NCI-H1105 (cell line): ENCODE measurements at places on chromosomes 1 and 21.

GRCh38 chr1:56286956-56287355, 292.4 kb downstream of the PLPP3 start:
- DNase-seq: no peak

DNA sequence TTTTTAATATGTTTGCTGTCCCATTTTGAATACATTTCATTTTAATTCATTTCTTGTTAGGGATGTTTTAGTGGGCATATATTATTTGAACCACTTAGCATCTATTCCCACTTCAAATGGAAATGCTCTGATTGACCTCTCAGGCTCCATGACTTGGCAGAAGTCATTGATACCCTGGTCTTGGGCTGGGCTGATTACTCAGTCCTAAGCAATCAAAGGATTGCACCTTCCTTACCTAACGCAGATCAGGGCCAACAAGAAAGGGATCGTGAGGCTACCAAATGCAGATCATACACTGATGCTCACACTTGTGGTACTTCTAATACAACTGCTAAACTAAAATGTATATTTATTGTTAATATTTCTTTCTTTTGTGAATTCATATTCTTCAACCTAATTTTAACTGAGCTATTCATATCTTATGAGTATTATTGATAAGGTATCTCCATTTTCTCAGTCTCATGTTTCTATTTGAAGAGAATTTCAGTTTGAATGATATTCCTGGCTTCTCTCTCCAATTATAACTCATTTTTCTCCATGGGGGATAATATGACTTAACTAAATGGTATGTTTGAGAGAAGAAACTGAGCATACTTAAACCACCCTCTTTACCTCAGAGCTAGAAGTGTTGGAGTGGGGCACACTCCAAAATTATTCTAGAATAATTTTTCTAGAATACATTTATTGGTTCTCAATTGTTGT, 615.5 kb upstream of the ADAMTS5 start:
- no peak for DNase-seq

DNA sequence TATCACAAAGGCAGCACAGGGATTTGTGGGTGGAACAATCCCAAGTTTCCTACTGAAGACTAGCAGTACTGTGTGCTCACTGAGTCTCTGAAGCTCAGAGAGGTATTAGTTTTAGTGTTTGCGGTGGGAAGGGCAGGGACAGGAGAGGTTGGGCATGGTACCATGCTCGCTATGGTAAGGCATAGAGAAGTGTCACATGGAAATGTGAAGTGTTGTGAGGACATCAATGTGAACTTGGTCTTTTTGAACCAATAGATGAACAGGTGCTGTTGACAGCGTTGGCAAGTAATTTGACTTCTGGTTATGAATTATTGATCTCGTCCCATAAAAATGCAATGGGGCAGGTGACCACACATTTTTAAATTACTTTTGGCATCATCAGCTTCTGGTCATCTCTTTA, 55.8 kb upstream of the ADAMTS1 start:
- no peak for DNase-seq

DNA sequence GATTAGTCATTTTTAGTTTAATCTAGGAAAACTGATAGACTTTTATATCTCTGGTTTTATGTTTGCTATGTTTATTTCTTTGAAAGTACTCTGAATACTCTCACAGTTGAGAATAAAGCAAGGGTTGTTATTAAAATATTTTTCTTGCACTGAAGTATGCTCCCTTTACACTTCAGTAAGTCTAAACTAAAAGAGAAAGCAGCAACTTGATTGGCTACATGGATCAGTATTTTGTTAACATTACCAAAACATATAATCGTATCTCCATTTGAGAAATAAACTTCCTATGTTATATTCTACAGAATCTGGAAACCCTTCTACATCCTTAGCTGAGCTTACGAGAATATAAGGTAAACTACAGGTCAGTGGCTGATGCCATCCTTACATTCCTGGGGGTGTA, 149.5 kb upstream of the HP1BP3 start:
- no peak for DNase-seq

GRCh38 chr1:211627259-211627658, 48.2 kb downstream of the NEK2 start:
- no peak for DNase-seq

GRCh38 chr1:154759196-154759595, 110.9 kb downstream of the KCNN3 start:
- DNase-seq: no peak

GRCh38 chr21:46551636-46552241, 53.1 kb downstream of the S100B start:
- DNase-seq: no peak

DNA sequence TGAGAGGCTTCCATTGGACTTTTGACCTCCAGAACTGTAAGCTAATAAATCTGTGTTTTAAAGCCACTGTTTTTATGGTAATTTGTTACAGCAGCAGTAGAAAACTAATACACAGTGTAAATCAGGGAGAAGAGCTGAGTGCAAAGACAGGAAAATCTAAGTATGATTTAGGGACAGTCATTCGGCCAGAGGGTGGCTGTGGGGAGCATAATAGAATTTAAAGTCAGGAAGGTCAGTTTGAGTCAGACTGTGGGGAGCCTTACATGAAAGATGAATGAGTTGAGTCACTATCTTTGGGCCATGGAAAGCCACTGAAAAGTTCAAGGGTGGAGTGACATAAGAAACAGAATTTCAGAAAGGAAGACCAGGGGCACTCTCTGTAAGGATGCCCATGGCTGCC, 52.4 kb upstream of the SSX2IP start:
- DNase-seq: no peak

GRCh38 chr1:6782151-6782550, 3.1 kb upstream of the CAMTA1 start:
- DNase-seq: no peak

DNA sequence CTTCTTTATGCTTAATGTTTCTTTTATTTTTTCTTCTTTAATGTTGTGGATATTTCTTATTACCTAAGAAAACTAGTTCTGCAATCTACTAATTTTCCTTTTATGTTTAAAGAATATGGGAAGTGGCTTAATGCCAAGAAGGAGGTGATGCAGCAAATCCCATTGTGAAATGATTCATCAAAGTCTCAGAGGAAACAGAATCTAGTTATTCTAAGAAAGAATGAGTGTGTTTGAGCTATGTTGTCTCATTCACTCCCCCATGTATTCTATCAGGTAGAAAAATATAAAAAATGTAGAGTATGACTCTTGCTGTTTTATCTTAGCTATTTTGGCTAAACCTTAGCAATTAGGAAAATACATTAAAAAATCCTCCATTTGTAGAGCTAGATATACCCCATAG, 659.9 kb upstream of the RGS18 start:
- no peak for DNase-seq

DNA sequence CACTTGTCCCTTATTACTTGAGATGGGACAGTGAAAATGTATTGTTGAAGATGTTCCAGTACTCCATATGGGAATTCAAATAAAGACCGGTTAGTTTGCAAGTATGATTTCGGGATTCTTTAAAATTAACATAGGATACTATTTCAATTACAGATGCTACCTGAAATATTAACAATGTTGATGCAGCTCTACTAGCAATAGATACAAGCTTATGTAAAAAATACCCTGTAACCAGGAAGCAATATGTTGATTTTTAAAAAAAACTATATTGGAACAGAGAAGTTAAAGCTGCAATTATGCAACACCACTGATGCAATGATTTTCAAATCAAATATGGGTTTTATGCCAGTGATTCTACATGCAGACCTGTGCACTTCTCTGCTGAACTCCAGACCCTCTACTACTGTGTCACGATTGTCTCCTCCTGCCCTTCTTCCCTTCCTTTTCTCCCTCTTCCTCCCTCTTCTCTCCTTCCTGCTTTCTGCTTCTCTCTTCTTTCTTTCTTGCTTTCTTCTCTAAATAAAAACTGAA, 179.2 kb downstream of the ATP6V1G3 start:
- DNase-seq: no peak

DNA sequence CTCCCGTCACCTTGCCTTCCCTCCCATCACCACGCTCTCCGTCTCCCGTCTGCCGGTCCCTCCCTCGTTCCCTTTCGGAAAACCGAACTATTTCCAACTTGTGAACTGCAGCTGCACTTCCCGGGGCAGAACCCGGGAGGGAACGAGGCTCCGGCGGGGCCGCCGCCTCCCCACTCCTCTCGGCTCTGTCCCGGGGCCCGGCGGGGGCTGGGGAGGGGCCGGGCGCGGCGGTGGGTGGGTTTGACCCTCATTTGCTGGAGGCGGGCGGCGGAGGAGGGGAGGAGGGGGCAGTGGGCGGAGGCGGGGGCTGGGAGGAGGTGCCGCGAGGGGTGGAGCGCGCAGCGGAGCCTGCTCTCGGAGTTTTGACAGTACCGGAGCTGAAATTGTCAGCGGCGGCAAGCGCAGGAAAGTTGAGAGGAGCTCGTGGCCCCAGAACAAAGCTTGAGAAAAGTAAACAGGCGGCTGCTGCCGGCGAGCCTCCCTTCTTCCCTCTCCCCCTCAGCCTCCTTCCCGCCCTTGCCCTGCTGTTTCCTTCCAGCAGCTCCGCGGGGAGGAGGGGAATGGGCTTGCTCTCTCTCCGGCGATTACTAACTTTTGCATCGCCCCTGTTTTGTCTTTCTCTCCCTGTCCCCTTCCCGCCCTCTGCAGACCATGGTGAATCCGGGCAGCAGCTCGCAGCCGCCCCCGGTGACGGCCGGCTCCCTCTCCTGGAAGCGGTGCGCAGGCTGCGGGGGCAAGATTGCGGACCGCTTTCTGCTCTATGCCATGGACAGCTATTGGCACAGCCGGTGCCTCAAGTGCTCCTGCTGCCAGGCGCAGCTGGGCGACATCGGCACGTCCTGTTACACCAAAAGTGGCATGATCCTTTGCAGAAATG, 2.9 kb downstream of the LMO4 start:
- DNase-seq: peak; percentile 69

DNA sequence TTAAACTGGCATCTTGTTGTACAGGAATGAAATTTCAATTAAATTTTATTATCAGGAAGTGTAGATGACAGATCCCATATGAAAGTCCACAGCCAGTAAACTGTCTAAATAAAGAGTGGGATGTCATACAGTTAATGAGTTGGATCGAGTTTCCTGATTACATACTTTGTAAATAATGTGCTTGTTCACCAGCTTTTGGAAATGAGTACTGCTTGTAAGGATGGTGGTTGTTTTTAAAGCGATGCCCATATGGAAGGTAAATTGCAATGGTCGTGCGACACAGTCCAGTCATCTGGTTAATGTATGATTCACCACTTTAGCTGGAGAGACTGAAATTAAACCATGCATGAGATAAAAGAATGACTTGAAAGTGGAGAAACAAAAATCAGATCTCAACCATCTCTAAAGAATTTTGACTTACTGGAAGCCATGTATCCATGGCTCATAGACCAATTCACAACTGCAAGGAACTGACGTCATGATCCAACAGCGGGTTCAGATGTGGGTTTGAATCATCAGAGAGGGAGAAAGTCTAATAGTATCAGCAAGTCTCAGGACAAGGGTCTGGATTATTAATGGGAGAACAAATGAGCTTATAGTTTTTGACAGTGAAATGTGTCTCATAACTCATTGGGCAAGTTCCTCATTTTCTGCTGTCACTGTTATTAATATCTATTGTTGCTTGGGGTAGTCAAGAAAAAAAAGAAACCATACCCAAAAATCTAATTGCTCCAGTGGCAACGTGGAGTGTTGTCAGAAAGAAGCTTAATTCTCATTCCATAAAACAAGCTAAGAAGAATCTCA, 49.0 kb downstream of the MAP10 start:
- DNase-seq: no peak

DNA sequence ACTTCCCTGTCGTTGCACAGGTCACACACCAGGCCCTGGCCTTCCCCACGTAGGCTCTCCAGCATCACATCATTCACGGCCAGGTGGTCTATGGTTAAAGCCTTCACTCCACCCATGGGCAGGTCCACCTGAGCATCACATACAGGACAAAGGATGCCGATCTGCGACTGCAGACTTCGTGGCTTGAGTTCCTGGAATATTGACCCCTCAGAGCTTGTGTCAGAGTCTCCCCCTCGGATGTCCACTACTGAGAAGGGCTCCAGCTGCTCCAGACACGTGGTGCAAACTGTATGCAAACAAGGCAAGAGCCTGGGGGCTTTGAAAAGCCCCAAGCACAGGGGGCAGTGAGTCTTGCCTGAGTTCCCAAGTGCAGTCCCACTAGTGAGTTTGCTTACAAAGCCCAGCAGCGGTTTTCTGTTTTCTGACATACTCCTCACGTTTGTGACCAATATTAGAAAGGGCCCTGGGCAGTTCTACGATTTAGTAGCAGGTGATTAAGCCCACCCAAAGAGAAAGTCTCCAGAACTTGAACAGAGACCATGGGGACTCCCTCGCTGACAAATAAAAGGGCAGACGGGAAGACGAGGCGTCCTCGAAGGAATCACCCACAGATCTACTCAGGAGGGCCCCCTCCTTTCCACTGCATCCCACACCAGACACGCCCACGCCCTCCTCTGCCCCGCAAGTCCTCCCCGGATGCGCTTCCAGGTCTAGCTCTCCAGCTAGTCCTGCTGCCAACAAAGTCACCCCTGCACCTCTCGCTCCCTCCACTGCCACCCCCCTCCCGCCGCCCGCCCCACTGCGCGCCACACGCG, 568 bp downstream of the TRIM45 start:
- DNase-seq: peak; percentile 27

GRCh38 chr1:47031059-47031458, 7.6 kb downstream of the CYP4X1 start:
- DNase-seq: no peak

DNA sequence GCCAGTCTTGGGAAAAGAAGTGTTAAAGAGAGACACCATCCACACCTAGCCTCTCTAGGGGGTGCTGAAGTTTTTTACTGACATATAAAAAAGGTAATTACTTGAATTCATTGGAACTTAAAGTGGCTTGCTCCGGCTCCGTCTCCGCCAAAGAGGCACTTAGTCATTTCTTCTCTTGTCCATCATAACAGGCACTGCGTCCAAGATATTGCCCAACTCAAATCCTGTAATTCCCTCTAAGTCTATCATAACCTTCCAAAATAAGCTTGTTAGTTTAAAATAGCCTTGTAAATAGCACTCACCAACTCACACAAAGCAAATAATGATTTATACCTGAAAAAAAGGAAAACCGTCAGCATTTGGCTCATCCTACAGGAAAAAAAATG, 160.5 kb downstream of the ZBTB18 start:
- DNase-seq: no peak

DNA sequence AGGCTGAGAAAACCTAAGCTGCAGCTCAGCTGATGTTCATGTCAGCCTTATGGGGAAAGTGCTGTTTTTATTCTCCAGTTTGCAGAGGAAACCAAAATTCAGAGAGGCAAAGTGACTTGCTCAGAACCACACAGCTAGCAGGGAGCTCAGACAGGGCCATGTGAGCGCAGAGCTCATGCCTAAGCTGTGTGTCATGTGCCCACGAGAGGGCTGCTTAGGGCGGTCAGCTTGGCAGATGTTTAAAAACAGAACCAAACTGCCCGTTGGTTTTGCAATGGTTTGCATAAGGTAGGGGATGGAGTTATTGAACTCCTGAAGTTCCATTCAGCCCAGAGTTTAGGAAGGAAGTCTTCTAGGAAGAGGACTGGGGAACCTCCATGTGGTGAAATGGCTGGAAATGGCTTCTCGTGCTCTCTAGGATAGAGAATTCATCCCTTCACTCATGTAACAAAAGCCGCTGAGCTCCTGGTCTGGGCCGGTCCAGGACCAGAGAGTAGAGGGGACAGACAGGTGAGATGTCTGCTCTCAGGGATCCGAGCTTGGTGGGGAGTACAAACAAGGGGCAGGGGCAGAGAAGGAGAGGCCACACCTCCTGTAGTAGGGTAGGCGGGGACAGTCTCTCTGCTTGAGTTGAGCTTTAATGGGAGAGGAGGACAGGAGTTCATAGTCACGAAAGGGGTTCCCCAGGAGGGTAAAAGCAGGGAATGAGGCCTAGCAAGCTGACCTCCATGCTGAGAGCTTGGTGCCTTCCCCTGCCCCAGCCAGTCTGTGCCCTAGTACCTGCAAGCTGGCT, 46.9 kb downstream of the ARHGEF10L start:
- no peak for DNase-seq
